Fibroblast of villous mesenchyme (primary cell): ENCODE measurements at places on chromosomes 12 and 14. TPM values are rescaled to one million over a fixed set of nuclear protein-coding genes. Genes with fewer than 3 reads are reported as not detected.

SLC5A8 gene
- total RNA-seq, result not detected in 2 replicates

CLEC1B gene
- total RNA-seq, result under 0.01 TPM in 1 of 2 replicates, not detected in the other

FAM90A1 gene
- under 0.01 TPM in 1 of 2 replicates, not detected in the other for total RNA-seq

ARMH4 gene
- total RNA-seq, result 1.6 and 3.0 TPM in 2 replicates

GRCh38 chr14:75274899-75275569 is 3.6 kb upstream of the FOS start:
- DNase-seq, result peak; percentile 95

- no peak for DNase-seq
These were observed 36.1 kb downstream of the ERP29 start for GRCh38 chr12:112049351-112049750.

DNA sequence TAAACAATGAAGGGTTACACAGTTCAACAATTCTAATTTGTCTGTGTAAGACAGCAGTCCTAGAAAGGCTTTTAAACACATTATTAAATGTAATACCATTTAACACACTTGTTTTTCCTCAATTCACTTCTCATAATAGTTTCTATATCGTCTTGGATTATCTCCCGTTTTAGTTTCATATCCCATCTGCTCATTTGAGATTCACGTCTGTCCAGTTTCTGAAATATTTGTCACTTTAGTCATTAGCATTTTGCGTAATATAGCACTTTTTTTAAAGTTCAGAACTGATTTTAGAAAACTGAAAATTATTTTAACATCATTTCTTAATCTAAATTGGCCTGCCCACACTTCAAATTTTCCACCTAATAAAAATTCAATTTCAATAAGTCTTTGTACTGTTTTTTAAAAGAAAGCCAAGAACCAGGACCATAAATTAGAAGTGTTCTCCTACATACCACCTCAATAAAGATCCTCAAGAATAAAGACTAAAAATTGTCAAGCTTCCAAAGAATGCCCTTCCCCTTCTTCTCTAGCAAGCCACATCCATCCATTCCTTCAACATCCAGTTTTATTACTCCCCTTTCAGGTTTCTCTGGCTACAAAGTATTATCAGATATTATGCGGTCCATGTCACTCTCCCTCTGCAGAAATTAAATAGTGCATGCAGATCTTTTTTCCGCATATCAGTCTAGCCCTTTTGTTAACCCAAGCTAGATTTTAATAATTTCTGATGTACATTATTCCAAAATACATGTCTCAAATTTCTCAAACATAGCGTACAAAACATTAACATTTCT is 11.9 kb downstream of the MED13L start:
- peak; percentile 23 for DNase-seq

DNA sequence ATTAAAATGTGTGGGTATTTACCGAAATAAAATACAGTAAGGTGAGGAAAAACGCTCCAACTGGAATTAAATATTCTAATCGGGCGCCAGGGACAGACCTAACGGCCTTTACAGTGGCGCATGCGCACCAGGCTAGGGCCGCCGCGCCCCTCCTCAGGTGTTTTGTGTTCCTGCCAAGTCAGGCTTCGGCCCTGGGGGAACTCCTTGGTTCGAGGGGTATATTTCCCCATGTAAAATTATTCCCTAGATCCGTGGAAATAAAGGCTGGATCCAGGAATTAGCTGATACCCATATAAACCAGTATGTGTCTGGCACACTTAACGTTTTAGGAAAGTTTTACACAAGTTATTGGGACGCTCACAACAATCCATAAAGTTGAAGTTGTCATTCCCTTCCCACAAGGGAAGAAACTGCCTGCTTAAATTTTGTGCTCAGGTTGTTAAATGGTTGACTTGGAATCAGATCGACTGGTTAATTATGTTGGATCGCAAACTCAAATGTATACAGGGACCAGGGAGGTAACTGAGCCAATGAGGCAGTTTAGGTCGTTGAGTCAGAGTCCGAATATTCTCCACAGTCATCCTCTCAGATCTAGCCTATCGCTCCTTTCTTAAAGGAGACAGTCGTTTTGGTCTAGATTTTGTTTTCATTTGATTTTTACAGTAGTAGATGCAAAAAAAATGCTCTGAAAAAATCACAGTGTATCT is 621 bp upstream of the ANAPC7 start:
- peak; percentile 58 for DNase-seq

GRCh38 chr14:101761032-101761880 is at the start of gene PPP2R5C:
PPP2R5C (plus strand) TSS chr14:101761709; CDS start chr14:101761894, 185 bp downstream.
- peak; percentile 91 for DNase-seq
